ENCODE measurements at places on chromosomes 2 and 18.
A peak's percentile ranks its signal among the peaks of the same experiment; 100 is the strongest.

DNA sequence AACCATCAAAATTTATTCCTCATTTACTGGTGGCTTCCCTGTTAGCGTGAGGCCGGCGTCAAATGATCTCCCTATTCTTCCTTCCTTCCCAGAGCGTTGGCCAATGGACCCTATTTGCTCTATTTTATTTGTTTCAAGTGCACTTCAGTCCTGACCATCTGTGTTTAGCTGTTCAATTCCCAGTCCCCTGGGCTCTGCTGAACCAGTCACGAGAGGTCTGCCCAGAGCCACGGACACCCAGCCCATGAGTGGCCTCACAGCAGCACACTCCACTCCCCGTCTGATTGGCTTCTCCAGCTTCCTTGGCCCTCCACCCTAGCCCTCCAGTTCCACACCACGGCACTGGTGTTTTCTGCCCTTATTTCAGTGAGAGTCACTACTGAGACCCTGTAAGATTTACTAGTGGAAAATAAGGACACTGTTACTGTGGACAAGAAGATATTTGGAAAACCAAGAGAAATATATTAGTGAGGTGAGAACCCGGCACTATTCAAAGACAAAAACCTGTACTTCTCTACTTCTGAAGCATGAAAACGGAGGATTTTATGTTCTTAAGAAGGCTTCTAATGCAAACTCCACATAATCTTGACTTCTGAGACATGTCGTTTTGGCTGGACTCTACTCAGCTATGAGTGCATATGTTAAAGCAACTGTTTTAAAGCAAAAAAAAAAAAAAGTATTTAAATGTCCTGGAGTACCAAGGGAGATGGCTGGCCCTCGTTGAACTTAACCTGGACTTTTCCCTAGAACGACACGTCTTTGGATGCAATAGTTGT is 86.6 kb downstream of the COL6A3 start:
- no peak for DNase-seq

- peak; percentile 93 for DNase-seq
These were observed 10.4 kb upstream of the MAP3K2 start for GRCh38 chr2:127398239-127398590.

DNA sequence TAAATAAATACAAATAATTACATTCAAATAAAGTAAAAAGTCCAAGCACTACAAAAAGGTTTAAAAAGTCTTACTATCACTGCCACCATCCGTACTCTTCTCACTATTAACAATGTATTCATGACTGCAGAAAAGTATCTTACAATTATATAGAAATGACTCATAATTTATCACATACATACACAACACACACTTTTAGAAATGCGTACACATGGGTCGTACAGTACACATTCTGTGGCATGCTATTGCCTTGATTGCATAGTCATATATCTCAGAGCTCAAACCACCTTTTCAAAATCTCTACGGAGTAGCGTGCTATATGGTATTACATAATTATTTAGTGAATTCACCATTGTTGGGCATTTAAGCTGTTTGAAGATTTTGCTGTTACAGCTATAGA is 41.6 kb upstream of the ANXA4 start:
- DNase-seq = no peak

DNA sequence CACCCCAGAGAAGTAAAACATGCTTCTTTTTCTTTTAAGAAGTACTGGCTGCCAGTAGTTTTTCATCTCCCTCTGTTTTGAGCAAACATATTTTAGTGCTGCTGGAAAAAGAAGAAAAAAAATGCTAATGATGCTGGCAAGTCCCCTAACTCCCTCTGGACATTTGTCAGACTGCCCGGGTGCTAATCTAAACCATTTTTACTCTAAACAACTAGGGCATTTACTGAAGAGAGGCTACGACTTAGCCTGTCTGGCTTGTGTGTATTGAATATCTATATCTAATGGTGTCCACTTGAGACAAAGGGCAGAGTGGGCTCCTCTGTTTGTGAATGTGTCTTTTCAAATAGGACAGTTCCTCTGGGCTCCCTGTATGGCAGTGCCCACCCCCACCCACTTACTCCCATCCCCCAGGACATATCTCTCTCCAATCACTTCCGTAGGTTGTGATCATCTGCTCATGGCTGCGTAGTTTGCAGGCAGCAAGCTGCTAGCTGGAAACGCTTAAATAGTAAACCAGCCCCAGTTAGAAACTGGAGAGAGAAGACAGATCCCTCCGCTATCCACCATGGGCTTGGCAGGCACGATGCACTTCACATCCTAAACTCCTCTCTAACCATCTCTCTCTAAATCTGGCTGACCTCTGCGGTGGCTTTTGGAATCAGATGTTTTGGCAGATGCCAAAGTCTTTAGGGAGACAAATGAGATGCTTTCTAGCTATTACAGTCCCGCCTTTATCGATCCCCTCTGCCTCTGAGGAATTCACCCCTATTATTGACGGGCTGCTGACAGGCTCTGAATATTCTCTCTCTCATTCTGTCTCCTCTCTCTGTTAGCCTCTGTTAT is 58.3 kb downstream of the DOCK10 start:
- DNase-seq = no peak

DNA sequence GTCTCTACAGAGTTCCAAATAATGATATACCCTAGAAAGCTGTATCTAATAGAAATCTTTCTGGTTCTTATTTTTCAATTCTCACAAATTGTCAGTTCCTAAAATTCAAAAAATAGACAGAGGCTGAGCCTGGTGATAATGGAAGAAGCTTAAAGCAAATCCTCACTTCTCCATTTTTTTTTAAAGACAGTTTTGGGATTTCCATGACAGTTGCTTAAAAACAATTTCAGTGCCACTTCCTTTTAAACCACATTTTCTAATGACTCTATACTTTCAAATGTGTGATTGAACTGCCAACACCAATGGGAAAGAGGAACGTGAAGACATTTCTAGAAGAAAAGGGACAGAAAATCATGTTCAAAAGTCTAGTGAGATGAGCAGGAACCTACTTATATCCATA is 4.0 kb downstream of the GKN2 start:
- DNase-seq = no peak

DNA sequence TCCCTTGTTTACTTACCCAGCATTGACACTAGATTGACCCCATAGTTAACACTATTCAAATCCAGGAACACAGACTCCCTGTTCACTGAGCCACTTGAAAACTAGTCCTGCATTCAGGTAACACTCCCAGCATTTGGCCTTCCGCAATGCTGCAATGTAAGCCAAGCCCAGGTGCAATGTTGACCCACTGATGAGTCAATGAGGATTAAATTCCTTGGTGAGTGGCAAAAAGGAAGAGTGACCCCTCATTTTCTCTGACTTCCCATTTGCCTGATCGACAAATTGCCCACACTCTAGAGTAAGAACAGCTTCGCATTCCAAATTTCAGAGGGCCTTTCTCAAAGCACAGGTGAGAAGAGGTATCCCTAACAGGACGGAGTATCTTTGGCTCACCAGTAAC is 251.9 kb downstream of the FBXO15 start:
- no peak for DNase-seq

GRCh38 chr2:19102696-19103423 is 255.6 kb downstream of the OSR1 start:
- no peak for DNase-seq

- DNase-seq = no peak
These were observed 14.0 kb downstream of the TMEM247 start for GRCh38 chr2:46493241-46493970.

DNA sequence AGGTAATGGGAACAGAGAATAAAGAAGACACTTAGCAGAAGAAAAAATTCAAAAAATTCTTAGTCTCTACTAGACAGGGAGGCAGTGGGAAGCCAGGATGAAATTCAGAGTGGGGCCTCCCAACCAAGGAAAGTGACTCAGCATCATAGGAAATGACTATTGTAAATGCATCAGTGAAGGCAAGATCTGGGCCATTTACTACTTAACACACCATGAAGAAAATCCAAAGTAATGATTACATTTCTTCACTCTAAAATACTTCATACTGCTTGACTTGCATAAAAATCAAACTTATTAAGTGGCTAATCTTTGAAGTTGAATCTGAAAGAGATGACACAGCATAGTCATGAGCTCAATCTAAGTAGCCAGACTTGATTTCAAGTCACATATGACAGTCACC is 405.8 kb upstream of the SLC39A10 start:
- DNase-seq = no peak

GRCh38 chr2:120108749-120109148 is 95.9 kb downstream of the EPB41L5 start:
- no peak for DNase-seq

- DNase-seq = no peak
These were observed 91.5 kb upstream of the SIX3 start for GRCh38 chr2:44850016-44850415.

DNA sequence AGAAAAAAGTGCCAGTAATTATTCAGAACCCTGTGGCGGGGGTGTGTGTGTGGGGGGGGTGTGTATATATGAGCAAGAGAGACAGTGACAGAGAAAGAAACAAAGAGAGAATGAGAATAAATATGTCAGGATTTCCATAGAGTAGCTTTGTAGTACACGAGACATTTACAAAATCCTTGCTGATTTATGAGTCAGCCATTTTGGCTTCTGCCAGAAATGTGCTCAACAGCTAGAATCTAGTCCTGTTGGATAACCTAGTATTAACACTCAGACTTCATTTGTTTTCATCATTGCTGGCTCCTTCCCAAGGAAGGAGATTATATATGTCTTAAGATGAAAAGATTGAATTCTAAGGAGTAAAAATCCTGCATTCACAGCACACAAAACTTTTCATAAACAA is 140.5 kb upstream of the HNRNPA3 start:
- no peak for DNase-seq

- no peak for DNase-seq
These were observed 1.6 kb upstream of the MTA3 start for GRCh38 chr2:42566837-42567321.

DNA sequence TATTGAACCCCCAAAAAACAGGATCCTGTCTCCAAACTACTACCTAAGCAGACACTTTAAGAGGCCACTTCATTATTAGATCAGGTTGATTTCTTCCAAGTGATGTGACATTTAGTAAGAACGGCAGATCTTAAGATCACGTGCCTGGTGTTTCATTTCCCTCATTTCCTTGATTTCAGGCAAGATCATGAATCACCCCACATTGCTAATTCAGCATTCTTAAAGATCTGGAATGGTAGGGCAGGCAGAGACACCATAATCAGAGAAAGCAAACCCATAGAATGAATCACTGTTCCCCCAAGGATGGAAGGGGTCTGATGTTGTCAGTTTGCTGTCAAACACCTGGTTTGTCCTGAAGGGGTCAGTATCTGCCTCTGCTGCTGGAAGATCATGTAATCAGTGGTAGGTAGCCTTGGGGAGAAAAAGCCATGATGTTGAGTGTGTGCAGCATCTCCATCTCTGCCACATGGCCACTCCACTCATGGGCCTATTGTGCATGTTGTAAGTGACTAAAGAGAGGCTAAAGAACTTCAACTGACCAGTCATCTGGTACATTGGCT is 133.9 kb downstream of the ARHGAP15 start:
- no peak for DNase-seq

DNA sequence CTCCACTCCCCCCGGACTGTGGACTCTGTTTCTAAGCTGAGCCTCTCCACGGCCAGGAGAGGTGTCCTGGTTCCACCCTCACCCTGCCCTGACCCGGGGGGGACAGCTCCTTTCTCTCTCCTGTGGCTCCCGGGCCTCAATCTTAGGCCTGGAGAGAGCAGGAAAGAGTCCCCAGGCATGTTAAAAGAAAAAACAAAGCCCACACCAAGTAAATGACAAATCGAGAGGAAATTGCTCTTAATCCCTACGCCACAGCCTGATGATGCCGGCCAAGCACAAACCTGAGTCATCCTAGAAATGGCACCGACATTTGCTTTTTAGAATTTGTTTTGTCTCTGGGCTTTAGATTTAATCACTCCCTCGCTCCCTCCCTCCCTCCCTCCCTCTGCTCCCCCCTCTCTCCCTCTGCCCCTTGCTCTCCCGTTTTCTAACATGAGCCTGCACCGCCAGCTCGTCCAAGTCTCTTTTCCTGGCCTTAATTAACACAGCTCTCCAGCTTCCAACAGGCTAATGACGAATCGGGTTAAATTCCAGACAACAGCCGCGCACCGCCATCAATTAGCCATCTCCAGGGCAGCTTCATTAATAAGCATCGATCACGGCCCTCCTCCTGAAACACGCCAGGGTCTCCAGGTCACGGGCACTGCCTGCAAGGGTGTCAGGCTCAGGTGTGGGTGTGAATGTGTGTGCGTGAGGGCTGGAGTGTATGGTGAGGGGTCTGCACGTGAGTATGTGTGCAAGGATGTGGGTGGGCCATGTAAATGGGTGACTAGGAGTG is 230.8 kb downstream of the CELF4 start:
- DNase-seq = no peak

- no peak for DNase-seq
These were observed 41.1 kb upstream of the GALNT5 start for GRCh38 chr2:157216286-157216965.

GRCh38 chr2:158464426-158465281 is 7.9 kb downstream of the PKP4 start:
- peak; percentile 27 for DNase-seq

DNA sequence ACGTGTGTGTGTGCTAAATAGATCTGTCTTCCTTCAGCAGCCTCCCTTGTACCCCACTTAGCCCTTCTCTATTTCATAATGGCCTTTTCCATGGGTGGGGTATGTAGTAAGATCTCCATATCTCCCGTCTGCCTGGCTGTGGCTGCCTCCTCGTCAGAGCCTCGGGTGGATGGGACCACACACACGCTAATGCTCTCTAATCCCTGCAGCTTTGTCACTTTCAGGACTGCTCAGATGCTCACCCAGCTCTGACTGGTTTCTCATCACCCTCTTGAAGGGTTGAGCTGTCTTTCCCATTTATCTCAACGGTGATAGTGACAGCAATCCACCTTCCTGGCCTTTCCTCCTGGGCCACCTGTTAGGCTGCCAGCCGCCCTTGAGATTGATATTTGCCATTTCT is 95.3 kb downstream of the DCC start:
- DNase-seq = no peak

DNA sequence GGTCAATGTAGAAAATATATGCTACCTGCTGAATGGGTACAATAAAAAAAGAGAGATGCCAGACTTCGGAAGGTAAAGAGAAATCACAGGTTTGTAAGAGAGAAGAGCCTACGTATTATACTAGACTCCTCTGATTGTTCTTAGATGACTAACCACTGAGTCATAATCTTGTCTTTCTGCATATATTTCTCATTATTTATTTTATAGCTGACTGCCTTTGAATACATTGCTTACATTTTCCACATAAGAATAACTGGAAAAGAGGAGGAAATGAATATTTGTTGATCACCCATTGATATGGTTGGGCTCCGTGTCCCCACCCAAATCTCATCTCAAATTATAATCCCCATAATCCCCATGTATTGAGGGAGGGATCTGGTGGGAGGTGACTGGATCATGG is 90.3 kb upstream of the RAB27B start:
- no peak for DNase-seq

All from RPMI8226 (cell line).